ENCODE measurements at places on chromosomes 2 and 18.

DNA sequence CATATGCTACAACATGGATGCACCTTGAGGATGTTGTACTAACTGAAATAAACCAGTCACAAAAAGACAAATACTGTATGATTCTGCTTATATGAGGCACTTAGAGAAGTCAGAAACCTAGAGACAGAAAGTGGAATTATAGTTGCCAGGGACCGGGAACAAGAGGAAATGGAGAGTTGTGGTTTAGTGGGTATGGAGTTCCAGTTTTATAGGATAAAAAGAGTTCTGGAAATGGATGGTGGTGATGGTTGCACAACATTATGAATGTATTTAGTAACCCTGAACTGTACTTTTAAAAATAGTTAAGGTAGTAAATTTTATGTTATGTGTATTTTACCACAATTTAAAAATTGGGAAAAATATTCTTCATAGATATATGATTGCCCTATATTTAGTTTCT, 97.7 kb downstream of the DPP4 start:
- DNase-seq = no peak

DNA sequence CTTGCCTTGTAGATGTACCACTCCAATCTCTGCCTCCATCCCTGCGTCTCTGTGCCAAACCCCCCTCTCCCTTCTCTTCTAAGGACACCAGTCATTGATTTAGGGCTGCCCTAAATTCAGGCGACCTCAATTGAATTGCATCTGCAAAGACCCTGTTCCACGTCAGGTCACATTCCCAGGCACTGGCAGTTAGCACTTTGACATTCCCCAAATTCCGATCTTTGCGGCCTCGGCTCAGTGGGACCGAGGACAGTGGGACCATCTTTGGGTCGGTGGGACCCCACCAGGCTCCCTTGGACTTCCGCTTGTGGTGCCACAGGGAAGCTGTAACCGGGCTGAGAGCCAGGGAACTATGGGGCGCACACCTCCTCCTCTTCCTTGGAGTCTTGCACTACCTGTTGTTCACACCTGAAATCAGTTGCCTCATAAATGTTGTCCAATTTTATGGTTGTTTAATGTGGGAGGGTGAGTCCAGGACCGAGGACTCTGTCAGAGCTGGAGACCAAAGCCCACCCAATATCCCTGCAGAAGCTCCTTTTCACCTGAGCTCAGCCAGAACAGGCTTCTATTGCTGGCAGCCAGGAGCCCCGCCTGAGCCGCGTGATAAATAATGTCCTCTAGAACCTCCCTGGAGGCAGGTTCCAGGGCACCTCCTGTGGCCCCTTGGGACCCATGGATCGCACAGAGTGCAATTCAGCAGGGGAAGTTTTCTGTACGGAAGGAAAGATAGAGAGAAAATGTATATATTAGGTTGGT, 271.6 kb downstream of the EIPR1 start:
- no peak for DNase-seq

- no peak for DNase-seq
Measured at GRCh38 chr2:16554060-16554583, 111.5 kb downstream of the CYRIA start.

- peak; percentile 60 for DNase-seq
Measured at GRCh38 chr18:50192995-50193795, 1.8 kb downstream of the MYO5B start.

DNA sequence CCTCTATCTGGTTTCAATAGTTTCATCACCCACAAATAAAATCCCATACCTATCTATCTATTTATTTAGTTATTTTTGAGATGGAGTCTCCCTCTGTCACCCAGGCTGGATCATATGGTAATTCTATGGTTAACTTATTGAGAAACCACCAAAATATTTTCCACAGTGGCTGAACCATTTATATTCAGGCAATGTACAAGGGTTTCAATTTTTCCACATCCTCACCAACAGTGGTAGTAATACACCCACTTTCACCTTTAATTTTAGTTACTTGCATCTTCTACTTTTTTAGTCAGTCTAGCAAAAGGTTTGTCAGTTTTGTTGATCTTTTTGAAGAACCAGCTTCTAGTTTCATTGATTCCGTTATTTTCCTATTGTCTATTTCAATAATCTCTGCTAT, 46.1 kb upstream of the PHLPP1 start:
- no peak for DNase-seq

Measured in right cardiac atrium (tissue), 5 donors.